ENCODE measurements at places on chromosomes 6 and 20. TPM values are rescaled to one million over a fixed set of nuclear protein-coding genes. Genes with fewer than 3 reads are reported as not detected.

RNF217 gene
- total RNA-seq = 28.1 TPM

TMEM244 gene
- total RNA-seq = not detected

SLC35D3 gene
- total RNA-seq = not detected

GRCh38 chr6:13694562-13694961 is 17.1 kb downstream of the RANBP9 start:
- DNase-seq = no peak

WFDC5 gene
- not detected for total RNA-seq

- DNase-seq = peak; percentile 81
Observed at GRCh38 chr20:3080939-3081388, 3.6 kb downstream of the AVP start.

SNAI1 gene
- 4.3 TPM for total RNA-seq

GRCh38 chr6:156776470-156776839 is 723 bp upstream of the ARID1B start:
- DNase-seq = no peak

IDH3B gene
- 121 TPM for total RNA-seq

DNA sequence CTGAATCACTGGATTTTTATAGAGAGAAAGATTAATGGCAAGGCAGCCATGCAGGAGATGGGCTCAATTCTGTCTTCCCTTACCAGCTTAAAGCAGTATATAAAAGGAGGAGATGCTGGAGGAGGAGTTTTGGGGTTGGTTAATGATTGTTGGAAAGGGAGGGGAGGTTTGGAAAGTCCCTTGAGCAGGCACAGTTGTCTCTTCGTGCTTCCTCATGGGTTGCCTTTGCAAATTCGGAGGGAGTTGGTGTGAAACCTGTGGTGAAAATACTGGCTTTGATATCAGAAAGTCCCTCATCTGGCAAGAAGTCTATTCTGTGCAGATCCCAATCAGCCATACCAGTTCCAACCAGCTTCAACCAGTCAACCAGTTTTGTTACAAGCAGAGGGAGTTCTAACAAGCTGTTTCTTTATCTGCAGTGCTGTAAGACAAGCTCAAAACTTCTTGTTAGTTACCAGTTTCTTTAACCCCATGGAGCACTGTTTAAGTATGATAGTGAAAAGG is 107.0 kb downstream of the HIVEP1 start:
- no peak for DNase-seq

DNA sequence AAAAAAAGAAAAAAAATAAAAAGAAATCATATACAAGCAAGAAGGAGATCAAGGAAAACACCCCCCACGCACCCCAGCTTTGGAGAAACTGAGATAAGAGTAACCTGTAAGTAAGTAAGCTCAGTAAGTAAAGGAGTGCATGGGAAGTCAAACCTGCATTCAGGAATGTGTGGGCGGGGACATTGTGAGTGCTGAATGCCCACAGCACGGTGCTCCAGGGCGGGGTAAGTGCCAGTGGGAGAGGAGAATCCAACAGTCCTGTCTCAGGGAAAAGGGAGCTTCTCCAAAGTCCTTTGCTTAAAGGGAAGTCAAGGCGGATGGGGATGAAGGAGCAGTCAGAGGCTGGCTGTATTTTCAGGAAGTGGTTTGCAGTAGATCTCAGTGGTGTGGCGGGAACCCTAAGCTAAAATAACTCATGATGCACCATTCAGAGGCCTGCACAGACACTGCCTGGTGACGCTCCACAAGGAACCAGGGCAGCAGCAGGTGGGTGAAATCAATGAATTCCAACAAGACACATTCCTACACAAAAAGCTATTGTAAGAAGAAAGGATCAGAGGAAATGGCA is 368.0 kb downstream of the QKI start:
- no peak for DNase-seq

LCA5 gene
- total RNA-seq = 2.6 TPM

GRCh38 chr20:33889312-33889711 is 78.2 kb downstream of the CHMP4B start:
- DNase-seq = no peak

DNA sequence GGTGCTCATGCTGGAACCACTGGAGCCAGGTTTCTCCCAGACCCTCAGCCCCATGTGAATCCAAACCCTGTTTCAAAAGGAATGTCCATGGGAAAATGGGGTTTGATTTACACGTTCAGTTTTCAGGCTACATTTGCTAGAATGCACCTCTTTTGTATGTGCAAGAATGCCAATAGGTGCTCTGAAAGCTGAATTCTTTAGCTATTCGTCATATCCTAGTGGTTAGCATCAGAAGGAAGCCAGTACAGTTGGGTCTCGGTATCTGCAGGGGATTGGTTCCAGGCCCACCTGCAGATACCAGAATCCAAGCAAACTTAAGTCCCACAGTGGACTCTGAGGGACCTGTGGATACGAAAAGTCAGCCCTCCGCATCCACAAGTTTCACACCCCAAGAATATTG is 93.4 kb downstream of the UST start:
- no peak for DNase-seq

MCCD1 gene
- not detected for total RNA-seq

GRCh38 chr6:101231606-101232235 is 161.8 kb upstream of the GRIK2 start:
- DNase-seq = no peak

DNA sequence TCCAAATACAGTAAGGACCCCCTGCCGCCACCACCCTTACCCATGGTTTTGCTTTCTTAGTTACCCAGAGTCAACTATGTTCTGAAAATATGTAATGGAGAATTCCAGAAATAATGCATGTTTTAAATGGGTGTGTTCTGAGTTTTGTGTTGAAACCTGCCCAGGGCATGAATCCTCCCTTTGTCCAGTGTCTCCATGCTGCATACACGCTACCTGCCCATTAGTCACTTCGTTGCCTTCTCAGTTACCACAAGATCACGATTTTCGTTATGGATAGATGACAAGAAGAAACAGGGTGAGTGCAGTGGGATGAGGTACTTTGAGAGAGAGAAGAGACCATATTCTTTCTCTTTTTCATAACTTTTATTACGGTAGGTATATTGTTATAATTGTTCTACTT is 10.6 kb downstream of the FARS2 start:
- no peak for DNase-seq

DNA sequence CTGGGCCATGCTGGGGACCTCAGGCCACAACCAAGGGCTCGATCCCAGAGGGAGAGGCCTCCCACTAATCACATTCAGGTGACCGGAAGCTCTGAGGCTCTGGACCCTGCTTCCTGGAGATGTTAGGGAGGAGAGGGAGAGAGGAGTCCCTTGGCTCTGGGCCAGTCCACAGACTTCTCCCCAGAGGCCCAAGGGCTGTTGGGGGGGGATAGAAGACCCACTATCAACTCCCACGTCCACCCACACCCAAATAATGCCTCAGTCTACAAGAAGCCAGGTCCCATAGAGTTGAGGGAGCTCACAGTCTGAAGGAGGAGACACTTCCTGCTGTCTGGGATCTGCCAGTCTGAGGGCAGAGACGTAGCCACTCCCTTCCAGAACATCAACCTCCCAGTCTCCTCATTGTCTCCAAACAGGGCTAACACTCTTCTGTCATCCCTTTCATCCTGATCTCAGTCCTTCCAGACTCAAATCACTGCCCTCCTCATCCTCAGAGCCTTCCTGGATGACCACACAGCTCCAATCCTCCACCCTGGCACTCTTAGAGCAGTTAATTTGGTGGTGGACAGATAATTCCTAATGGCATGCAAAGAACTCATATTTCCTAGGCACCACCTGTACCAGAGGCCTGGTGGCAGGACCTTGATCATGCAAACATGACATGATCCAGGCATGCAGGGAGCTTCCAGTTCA is 69.9 kb downstream of the MRPL14 start:
- no peak for DNase-seq

GRCh38 chr6:166284640-166285039 is 23.6 kb downstream of the PRR18 start:
- DNase-seq = no peak

GRCh38 chr20:23118766-23119165 is 32.6 kb upstream of the CD93 start:
- peak; percentile 43 for DNase-seq

DNA sequence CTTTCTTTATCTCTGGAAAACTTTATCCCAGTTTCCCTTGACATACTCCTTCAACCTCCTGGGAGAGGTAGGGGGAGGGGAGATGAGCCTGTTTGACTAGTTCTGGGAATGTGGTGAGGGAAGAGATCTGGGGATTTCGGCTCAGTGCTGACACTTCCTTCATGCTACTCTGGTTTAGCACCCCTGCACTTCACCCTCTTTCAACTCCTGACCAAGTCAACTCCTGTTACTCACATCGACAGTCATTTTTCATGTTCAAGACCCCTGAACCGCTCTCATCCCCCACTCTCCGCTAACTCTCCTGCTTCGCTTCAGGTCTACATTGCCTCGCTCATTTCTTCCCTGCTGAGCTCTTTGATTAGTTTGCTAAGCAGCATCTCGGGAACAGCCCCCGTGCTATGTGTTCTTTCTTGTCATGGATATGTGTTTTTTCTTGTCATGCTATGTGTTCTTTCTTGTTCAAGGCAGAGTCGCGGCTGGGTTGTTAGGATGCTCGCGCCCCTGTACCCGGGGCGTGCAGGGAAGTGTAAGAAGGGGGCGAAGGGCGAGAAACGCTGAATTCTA is 16.6 kb upstream of the TRIM27 start:
- DNase-seq = no peak

GRCh38 chr6:88422831-88423230 is 256.7 kb upstream of the CNR1 start:
- DNase-seq = no peak

- DNase-seq = no peak
Observed at GRCh38 chr6:133026705-133027104, 212.3 kb downstream of the RPS12 start.

CDH26 gene
- 0.54 TPM for total RNA-seq

CCN5 gene
- 29.3 TPM for total RNA-seq

DNA sequence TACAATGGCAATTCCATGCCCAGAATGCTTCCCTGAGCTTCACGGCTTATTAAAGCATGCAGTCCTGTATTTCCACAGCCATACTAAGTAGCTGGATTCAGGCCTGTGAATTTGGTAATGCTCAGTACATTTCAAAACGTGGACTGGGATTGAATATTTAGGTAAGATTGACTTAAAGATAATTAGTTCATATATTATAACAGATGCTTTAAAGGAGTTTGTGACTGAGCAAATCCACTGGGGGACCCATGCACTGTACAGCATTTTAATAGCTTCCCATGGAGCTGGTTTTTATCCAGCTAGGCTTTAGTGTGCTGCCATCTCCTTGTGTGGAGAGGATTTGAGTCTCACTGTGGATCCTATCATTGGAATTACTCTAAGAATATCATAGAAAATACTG is 420.9 kb upstream of the FLRT3 start:
- no peak for DNase-seq

IL17F gene
- total RNA-seq = not detected

DNA sequence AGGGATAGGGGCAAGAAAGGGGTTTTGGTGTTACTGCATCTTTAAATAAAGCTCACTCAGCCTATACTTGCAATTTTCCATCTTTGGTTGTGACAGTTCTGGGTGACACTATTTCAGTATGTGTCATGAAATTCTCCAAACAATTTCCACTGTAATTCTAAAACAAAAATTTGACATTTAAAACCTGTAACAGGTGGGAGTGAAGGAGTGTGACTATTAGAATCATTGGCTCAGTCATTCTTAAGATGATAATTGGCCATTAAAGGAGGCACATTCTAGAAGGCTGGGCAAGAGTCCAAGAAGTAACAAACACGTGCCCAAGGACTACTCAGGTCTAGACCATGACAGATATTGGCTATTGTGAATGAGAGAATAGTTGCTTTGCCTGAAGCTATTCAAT is 153.3 kb upstream of the ARG1 start:
- DNase-seq = no peak

- DNase-seq = no peak
Observed at GRCh38 chr6:13579911-13580310, 5.5 kb downstream of the SIRT5 start.

DNA sequence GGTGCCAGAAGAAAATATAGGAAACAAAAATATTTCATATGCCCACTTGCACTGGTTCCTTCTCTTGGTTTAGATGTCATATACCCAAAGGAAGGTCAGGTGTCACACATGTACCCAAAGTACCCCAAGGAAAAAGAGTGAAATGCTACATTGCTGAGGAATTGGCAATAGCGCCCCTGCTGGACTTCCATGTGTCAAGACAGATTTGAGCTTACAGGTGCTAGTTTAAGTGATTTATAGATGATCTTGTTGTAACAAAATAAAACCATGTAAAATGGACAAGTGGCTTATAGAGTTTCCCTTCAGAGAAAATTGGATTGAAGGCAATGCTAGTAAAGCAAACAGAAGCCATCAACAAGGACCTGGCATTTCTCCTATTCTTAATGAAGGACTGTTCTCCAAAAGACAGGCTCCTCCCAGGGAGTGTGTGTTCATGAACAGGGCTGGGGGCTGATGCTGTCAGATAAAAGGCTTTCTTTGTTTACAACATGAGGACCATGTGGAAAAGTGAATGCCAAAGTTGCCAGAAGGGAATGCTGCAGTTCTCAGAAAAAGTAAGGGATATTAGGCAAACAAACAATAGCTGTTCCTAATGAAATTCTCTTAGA is 64.3 kb upstream of the PAK5 start:
- DNase-seq = no peak

DNA sequence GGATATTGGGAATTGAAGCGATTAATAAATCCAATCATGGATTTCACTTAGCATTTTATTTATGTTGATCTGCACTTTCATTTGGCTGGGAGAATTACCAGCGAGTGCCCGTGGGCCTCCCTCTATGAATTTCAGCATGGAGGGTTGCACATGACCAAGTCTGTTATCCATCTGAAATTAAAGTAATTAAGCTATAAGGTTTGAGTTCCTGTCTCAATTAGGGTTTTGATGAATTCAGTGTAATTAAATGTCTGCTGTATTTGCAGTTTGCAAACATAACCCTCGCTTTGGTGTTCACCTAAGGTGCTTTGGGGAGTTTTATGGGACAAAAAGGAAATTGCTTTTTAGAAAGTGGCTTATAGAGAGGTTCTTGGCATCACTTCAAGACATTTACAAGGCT is 169.8 kb upstream of the RIN2 start:
- no peak for DNase-seq

GRCh38 chr6:106519460-106520394 is 109.6 kb downstream of the RTN4IP1 start:
- peak; percentile 79 for DNase-seq

DNA sequence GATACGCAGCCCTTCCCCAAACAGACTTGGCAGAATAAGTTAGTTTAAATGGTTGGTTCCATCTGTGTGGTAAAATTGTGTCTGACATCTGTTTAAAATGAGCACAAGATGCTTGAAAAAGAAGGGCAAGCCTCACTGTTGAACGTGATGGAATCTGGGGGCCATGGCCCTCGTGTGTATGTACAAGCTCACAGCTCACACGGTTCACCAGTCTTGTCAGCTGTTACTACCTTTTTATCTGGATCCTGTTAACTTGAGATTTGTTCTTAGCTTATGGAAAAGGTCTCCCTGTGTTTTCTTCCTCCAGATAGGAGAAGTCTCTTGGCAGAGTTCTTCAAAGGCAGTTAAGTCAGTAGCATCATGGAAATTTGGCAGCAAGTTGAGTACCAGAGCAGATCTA is 270.6 kb downstream of the KHDC1L start:
- DNase-seq = no peak

- DNase-seq = no peak
Observed at GRCh38 chr20:3403741-3404140, 3.7 kb downstream of the DNAAF9 start.

TAGAP gene
- 0.75 TPM for total RNA-seq

CRISP2 gene
- not detected for total RNA-seq
